Stimulated activated CD8-positive, alpha-beta memory T cell treated with anti-CD3 and anti-CD28 coated beads, Interleukin-4, amount 100 ng/mL, for 1 hour (primary cell): ENCODE measurements at places on chromosomes 11 and 22.

- DNase-seq, result no peak
Observed at GRCh38 chr11:6320411-6321155, at the start of gene CAVIN3. CAVIN3 (minus strand) TSS chr11:6320501; CDS start chr11:6320476, 25 bp downstream.

- no peak for DNase-seq
Observed at GRCh38 chr11:124837491-124837856, 27.8 kb upstream of the ROBO3 start.

- no peak for DNase-seq
Observed at GRCh38 chr22:27420817-27421361, 380.7 kb downstream of the MN1 start.

- no peak for DNase-seq
Observed at GRCh38 chr11:32448232-32448631, 12.9 kb upstream of the WT1 start.

GRCh38 chr11:26202754-26203153 is 129.2 kb upstream of the ANO3 start:
- DNase-seq, result no peak

DNA sequence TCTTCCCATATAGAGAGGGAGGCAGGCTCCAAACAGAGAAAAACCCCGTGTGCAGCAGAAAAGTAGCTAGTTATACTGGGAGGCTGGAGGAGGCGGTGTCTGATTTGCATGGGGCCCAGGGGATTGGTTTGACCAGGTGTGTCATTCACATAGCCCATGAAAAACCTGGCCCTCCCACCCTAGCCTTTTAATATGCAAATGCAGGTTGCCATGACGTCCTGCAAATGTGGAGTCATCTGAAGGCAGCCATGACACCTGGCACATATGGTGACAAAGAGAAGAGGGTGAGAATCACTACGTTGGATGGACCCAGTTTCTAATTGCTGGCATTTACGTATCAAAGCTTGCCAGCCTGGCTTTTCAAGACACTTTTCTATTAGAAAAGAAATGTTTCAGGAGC is 57.8 kb downstream of the FAM181B start:
- DNase-seq, result no peak

- no peak for DNase-seq
Observed at GRCh38 chr22:19871023-19871844, 16.6 kb upstream of the GNB1L start.

GRCh38 chr22:45686004-45686403 is 14.4 kb downstream of the ATXN10 start:
- DNase-seq, result no peak

GRCh38 chr22:49997932-49998717 is 14.4 kb downstream of the IL17REL start:
- no peak for DNase-seq

GRCh38 chr11:100098560-100098959 is 588.5 kb upstream of the ARHGAP42 start:
- no peak for DNase-seq

DNA sequence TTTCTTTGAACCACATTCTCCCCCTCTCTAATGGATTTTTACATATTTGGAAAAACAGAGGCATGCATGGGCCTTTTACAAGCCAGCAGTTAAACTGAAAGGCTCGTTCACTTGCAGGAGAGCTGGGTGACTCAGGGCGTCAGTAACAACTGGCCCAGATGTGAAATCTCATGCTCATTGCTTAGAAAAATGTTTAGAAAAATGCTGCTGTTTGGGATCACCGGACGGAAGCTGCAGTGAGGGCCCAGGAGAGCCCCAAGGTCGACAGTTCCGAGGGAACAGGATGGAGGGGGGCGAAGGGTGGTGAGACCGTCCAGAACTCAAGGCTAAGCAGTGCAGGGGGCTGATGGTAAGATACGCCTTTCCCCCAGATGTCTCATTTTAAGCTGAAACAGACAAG is 41.7 kb upstream of the SMTN start:
- no peak for DNase-seq

- no peak for DNase-seq
Observed at GRCh38 chr11:118289401-118289800, 15.1 kb upstream of the CD3E start.

GRCh38 chr22:27799827-27800249 is 1.7 kb downstream of the MN1 start:
- no peak for DNase-seq
